ENCODE measurements at places on chromosomes 3 and 15.

DNA sequence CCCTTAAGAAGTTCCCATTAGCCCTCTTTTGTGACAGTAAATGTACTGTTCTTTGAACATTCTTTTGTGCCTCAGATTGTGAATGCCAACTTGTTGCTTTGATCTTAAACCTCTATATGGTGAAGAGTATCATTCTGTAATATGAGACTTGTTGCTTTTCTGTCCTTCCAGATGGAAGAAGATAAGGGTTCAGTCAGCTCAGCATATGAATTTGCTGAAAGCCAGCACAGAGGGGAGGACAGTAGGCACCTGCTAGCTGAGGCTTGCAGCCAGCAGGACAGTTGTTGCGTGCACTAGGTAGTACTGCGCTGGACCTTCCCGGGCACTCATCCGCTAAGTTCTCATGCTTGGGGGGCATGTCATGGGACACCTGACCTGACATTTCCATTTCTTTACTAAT lies 74.7 kb downstream of the DCUN1D1 start:
- DNase-seq, result no peak

GRCh38 chr3:2568929-2569328 lies 470.3 kb downstream of the CNTN4 start:
- no peak for DNase-seq

- peak; percentile 6 for DNase-seq
Observed at GRCh38 chr3:73765878-73766545, 141.3 kb upstream of the PDZRN3 start.

DNA sequence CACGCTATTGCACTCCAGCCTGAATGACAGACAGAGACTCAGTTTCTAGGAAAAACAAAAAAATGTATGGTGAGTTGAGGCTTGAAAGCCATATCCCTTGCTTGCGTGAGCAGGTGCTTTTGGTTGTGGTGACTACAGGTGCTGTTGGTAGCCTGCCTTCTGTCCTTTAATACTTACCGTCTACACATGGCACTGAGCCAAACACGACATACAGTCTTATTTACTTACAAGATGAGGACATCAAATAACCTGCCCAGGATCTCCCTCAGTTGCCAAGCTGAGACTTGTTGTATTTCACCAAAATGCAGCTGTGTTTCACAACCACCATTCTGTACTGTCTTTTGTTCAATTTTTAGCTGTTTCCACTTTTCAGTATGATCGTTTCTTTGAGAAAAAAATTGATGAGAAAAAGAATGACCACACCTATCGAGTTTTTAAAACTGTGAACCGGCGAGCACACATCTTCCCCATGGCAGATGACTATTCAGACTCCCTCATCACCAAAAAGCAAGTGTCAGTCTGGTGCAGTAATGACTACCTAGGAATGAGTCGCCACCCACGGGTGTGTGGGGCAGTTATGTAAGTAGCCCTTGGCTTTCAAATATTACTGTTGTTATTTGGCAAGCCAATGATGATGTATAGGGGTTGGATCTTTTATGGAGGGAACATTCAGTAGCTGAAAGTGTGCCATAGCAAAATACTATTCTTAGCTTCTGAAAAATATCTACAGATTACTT lies 6.5 kb downstream of the ALAS1 start:
- no peak for DNase-seq

Data from urothelium cell line (cell line).